ENCODE measurements at places on chromosomes 2 and 18. TPM values are rescaled to one million over a fixed set of nuclear protein-coding genes. Genes with fewer than 3 reads are reported as not detected.

GRCh38 chr2:239258248-239258647, 142.6 kb downstream of the HDAC4 start:
- no peak for DNase-seq

DNA sequence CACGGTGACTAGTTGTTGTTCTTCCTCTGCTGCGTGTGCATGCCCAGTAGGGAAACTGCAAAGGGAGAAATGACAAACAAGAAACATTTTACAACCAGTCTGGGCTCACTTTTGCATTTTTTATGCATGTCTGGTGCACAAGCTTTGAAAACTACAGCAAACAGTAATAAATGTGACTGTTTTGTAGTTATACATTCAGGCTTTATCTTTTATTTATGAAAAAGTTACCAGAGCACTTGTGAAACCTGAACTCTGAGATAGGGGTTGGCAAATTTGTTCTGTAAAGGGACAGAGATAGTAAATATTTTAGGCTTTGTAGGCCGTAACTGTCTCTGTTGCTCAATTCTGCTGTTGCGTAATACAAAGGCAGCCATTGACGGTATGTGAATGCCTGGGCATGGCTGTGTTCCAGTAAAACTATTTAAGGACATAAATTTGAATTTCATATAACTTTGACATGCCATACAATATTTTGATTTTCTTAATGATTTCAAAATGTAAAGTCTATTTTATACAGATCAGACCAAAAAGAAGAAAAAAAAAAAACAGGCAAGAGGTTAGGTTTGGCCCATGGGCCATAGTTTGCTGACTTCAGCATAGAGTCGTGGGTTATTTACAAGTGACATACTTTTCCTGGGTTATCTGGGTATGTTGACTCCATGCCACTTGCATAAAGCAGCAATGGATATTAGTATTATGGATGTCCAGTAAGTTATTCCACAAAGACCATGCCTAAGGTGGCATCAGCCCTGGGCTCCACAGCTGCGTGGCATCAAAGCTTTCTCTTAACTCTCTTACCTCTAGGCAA, 53.6 kb upstream of the EML6 start:
- DNase-seq = peak; percentile 79

RNF125 gene
- 41.4 TPM for total RNA-seq

DNA sequence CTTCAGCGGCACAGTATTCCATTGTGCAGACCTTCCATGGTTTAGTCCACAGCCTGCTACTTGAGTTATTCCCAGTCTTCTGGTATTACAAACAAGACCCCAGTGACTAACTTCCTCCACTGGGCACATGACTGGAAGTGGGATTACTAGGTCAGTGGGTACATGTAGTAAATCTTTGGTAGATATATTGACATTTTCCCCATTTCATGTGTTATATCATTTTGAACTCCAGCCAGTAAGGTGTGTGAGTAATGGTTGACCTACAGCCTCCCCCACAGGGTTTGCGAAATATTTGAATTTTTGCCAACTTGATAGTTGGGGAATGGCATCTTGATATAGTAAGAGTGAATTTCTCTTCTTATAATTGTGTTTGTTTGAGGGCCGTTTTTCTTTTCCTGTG, 58.8 kb downstream of the RNF144A start:
- DNase-seq = peak; percentile 68

- DNase-seq = no peak
These were observed 7.4 kb upstream of the RMC1 start for GRCh38 chr18:23495723-23496440.

- no peak for DNase-seq
These were observed 15.3 kb downstream of the DCTN1 start for GRCh38 chr2:74364533-74365505.

DNA sequence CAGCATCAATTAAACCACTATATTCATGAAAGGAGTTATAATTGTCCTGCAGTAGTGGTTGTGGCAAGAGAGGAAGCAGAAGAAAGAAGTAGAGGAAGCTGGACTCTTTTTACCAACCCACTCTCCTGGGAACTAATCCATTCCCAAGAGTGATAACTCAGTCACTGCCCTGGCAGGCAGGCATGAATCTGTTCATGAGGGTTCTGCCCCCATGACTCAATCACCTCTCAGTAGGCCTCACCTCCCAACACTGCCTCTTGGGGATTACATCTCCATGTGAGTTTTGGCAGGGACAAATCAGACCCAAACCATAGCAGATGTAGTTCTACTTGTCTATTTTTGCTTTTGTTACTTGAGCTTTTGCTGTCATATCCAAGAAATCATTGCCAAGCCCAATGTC, 232.7 kb upstream of the MAP2 start:
- DNase-seq = no peak

- DNase-seq = no peak
These were observed 48.3 kb downstream of the KLHL29 start for GRCh38 chr2:23433282-23433681.

LOXL3 gene
- total RNA-seq = 30.4 TPM

- no peak for DNase-seq
These were observed 121.3 kb downstream of the NDUFA10 start for GRCh38 chr2:239903803-239904202.

DNA sequence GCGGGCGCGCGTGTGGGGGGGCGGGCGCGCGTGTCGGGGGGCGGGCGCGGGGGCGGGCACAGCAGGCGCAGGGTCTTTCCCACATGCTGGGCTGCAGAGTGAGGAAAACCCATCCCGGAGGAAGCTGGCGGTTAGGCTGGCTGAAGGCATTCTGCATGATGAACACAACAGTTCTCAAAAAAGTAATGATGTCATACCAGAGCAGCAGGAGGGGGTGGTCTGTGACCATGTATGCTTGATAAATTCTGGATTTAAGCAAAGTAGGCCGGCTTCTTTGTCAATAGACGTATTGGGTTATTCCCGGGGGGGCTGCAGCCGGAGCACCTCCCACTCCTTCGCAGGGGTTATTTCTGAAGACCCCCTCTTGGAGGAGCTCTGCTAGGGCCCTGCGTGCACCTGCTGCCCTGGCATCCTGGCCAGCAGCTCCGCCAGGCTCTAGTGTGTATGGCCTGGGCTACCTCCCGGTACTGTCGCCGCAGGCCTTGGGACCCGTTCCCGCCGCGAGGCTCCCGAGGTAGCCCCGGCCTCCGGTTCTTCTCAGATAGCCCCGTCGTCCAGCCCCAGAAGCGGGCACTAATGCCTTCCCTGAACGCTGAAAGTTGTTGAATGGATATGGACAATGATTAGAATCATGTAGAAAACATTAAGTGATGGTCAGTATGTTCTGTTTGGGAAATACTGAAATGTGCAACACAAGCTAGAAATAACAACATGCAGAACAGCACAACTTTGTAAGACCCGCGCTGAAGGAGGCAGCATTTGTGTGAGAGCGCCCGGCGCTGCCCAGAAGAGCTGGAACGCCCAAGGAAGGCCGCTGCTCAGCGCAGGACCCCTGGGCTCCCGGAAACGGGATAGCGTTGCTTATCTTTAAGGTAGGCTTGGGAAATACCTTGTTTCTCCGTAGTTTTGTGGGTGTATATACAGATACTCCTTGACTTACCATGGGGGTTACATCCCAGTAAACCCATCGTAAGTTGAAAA, 101.4 kb upstream of the RAB6C start:
- no peak for DNase-seq

NAB1 gene
- total RNA-seq = 41.5 TPM

GRCh38 chr18:13562494-13563029, 163.8 kb downstream of the FAM210A start:
- DNase-seq = peak; percentile 44

CTAGE1 gene
- 0.03 TPM for total RNA-seq

CCDC121 gene
- 10.9 TPM for total RNA-seq

Measured in SK-MEL-5 (cell line).